ENCODE measurements at places on chromosomes 13 and 19.

DNA sequence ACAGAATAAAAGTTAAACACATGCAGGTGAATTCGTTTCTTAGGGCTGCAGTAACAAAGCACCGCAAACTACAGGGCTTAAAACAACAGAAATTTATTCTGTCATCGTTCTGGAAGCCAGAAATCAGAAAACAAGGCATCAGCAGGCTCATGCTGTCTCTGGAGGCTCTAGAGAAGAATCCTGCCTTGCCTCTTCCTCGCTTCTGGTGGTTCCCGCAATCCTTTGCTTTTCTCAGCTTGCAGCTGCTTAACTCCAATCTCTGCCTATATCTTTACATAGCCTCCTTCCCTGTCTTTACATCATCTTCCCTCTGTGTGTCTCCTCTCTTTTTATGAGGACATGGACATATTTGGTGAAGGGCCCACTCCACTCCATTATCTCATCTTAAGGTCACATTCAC lies 6.2 kb upstream of the NBEA start:
- DNase-seq: no peak

DNA sequence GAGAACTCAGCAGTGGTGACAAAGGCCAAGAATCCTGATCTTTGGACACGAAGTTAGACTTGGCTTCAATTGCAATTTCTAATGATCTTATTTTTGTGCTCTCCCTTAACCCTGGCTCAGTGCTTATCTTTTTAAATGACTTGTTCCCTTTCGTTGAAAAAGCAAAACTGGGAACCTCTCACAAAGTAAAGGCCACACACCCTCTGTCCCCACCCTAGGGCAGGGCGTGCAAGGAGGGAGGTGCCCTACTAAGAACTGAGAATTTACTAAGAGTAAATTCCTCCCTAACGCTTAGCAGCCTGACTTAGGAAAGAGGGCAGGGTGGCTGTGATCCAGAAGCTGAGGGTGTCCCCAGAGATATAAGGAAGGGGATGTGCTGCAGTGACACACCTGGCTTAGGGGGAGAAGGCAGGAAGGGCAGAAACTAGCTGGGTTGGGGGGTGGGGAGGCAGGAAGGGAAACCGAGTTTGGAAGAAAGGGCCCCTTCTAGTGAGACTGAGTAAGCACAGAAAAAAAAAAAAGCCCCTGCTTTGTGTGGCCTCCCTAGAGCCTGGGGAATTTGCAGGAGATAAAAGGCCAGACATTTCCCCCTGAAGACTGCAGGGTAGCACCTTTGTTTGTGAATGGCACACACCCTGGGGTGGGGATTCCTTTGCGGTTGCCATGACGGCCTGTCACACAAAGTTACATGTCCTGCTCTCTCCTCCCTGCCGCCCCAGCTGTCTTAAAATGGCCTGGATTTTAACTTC lies 435.1 kb downstream of the EFNB2 start:
- DNase-seq: no peak

GRCh38 chr13:28754698-28755545 lies 36.2 kb upstream of the SLC46A3 start:
- no peak for DNase-seq

DNA sequence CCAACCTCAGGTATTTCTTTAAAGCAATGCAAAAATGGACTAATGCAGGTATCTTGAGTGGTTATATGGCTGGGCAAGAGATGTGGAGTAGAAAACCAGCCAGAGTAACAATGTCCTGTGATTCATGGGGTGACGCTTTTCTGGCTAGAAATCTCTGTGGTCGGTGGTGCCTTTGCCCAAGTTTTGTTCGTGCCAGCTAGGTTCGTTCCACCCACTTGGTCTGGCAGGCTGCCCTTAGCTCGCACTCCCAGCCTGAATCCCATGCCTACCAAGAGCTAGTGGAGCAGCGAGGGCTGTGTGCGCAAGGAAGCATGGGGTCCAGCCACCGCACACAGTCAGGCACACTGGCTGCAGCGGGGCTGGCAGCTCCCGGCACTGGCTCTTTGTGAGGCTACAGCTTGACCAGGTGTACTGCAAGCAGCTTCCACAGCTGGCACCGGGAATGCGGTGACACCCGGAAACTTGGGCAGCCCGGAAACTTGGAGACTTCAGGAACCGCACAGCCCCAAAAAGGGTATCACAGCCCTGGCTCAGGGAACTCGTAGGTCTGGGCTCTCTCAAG lies 349.6 kb upstream of the PCDH20 start:
- no peak for DNase-seq

DNA sequence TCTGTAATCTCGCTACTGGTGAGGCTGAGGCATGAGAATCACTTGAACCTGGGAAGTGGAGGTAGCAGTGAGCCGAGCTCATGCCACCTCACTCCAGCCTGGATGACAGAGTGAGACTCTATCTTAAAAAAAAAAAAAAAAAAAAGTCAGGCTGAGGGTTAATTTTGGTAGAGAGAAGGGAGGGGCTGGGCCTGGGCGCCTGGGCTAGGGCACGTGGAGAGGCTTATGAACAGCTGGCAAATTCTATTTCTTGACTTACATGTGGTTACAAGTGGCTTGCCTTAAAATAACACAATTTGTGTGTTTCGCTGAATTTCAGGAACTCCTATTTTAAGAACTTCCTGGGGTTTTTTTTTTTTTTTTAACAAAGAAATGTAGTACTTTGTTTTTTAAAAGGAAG lies 47.6 kb upstream of the MAP3K10 start:
- no peak for DNase-seq

DNA sequence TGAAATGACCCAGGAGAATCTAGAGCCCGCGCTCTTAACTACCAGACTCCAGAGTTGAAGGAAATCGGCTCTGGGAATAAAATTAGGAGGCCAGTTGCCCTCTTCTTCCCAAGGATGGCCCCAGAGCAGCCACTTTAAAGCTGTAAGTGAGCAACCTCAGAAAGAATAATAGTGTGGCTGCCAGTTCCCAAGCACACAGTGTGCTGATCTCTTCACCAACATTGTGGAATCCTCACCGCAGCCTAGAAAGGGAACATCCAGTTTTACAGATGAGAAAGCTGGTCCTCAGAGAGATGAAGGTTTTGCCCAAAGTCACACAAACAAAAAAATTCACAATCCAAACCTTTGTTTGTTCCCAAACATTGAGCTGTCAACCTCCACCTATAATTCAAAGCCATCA lies 39.6 kb downstream of the HSPH1 start:
- DNase-seq: no peak

GRCh38 chr19:8221161-8221560 lies 12.0 kb downstream of the CERS4 start:
- no peak for DNase-seq

- DNase-seq: no peak
Observed at GRCh38 chr19:16013851-16014840, 62.1 kb upstream of the TPM4 start.
